ENCODE measurements at places on chromosomes 3 and 15. TPM values are rescaled to one million over a fixed set of nuclear protein-coding genes. Genes with fewer than 3 reads are reported as not detected.

- no peak for DNase-seq
Measured at GRCh38 chr15:39555885-39556284, 25.0 kb upstream of the THBS1 start.

- peak; percentile 94 for DNase-seq
Measured at GRCh38 chr3:48301020-48301799, 32.3 kb downstream of the SPINK8 start.

Gene GOLGA6L7
- total RNA-seq: not detected

DNA sequence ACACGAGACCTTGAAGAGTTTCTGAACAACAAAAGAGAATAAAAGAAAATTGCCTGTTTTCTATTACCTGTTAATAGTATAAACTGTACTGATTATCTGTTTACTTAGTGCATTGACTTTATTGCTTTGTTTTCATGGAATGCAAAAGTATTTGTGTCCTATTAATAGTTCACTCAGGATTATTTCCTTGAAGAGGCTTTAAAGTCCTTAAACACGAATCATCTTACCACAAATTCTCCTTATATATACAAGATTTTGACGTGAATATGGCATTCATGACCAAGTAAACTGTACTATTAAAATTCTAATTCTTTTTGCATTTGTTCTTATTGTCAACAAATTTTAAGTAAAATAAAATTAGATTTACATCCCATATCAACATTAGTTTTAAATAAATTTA, 513.0 kb downstream of the NTRK3 start:
- DNase-seq: no peak

GRCh38 chr3:141261472-141262307, 30.1 kb downstream of the PXYLP1 start:
- no peak for DNase-seq

Gene IL17RD
- not detected for total RNA-seq

DNA sequence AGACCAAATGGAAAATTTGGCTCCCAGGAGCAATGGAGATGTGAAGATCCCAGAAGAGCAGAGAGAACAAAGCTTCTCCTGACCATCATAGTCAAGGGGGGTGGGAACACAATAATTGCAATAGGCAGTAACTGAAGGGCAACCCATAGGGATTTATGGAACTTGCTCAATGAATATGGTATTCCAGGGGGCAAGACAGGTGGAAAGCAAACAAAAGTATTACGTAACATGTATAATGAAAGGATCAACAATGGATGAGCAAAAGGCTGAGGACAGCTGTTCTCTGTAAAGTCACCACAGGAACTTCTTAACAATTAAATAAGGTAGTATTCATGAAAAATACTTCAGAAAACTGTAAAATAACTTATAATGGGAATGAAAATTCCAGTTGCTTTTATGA, 226.1 kb downstream of the PCCB start:
- no peak for DNase-seq

Gene LRRIQ4
- total RNA-seq: 0.16 TPM

DNA sequence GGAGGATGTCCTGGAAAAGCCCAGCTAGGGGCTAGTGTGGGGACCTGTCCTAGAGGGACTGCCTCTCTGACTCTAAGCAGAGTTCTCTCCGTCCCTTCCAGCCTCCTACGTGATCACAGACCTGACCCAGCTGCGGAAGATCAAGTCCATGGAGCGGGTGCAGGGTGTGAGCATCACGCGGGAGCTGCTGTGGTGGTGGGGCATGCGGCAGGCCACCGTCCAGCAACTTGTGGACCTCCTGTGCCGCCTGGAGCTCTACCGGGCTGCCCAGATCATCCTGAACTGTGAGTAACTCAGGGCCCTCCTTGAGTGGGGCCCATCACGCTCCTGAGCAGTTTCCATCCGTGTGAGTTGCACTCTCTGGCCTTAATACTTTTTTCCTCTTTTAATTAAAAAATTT, 13.0 kb downstream of the IRAK2 start:
- DNase-seq: no peak

- no peak for DNase-seq
Measured at GRCh38 chr3:153927107-153927506, 194.1 kb upstream of the ARHGEF26 start.
